ENCODE measurements at places on chromosomes 5 and 9.

GRCh38 chr9:104772714-104773510 is 9.0 kb downstream of the NIPSNAP3B start:
- DNase-seq: no peak

- DNase-seq: no peak
Measured at GRCh38 chr9:130925050-130925678, 13.9 kb downstream of the FIBCD1 start.

DNA sequence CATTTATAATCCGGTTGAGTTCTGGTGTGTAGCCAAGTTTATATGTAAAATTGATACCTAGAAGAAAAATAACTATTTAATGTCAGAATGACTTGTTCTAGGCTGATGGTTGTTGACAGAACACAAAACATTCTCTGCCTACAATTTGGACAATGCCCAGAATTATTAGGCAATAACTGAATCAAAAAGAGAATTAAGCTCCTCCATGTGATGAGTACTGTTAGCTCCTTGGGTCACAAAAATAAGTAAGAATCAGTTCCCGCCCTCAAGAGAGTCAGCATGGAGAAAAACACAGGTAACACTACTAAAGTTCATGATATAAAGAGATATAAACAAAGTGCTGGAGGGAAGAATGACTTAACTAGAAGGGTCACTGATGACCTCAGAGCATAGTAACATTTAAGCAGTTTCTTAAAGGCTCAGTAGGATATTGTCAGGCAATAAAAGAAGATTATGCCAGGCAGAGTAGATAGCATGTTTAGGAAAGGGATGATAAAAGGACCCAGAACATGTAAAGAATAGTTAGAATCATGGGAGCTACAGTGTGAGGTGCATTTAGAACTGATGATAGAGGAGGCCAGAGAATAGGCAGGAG is 200.5 kb upstream of the ACTBL2 start:
- DNase-seq: no peak

- no peak for DNase-seq
Measured at GRCh38 chr9:91086657-91087461, 274.9 kb downstream of the AUH start.

GRCh38 chr9:120980951-120981350 is 54.4 kb upstream of the TRAF1 start:
- DNase-seq: no peak

DNA sequence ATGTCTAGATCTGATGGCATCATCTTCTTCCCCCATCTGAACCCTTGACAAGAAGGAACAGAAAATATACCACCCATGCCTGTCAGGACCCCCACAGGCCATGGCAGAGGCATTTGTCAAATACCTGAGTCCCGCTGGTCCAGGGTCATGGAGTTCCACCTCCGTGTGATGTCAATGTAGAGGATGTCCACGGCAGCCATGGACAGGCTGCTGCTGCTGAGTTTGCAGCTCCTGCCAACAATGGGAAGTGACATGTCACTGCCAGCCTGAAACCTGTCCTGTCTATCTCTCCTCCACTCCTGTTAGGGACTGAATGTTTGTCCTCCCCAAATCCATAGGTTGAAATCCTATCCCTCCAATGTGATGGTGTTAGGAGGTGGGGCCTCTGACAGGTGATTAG is 208.8 kb downstream of the DAB2IP start:
- no peak for DNase-seq

DNA sequence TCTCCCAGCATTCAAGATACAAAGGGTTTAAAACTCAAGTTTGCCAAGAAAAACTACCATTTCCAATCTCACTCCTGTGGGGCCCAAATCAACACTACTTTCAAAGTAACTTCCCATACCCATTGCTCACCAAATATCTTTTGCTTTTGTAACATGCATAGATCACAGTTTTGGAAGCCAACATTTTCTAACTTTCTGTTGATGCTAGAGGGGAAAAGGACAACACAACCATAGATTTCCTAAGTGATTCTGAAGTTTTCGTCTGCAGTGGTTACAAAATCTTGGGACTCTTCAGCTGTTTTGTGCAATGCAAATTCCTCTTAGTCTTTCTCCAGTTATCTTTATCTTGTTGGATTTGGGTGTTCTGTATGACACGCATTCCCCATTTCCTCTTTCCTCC is 94.1 kb upstream of the PAPPA start:
- no peak for DNase-seq

Data from cortex of kidney (tissue), 1 donor.